ENCODE measurements at places on chromosomes 16 and 17.

DNA sequence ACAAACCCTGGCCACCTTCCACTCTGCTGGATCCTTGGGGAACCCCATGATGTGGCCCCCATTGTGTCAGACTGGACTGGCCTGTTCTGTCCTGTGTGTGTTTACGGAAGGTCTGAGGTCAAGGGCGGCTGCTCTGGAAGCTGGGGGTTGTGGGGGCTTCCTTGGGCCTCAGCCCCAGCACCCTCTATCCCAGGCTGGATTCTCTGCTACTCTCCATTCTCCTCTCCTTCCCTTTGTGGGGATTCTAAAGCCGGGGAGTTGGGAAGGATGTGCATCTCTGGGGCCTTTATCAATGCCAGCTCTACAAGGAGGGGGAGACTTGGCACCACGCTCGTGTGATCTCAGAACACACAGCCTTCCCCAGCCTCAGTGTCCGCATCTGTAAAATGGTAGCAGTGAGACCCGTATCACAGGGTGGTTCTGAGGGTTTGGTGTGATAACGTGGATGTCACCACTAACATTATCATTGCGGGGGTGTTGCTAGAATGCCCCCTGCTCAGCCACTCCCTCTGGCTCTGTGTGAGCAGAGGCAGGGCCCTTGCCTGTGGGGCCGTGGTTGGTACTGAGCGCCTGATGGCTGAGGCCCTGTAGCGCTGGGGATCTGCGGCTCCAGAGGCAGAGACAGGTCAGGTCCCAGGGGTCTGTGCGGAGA, 18.1 kb downstream of the ADGRG1 start:
- DNase-seq = no peak

DNA sequence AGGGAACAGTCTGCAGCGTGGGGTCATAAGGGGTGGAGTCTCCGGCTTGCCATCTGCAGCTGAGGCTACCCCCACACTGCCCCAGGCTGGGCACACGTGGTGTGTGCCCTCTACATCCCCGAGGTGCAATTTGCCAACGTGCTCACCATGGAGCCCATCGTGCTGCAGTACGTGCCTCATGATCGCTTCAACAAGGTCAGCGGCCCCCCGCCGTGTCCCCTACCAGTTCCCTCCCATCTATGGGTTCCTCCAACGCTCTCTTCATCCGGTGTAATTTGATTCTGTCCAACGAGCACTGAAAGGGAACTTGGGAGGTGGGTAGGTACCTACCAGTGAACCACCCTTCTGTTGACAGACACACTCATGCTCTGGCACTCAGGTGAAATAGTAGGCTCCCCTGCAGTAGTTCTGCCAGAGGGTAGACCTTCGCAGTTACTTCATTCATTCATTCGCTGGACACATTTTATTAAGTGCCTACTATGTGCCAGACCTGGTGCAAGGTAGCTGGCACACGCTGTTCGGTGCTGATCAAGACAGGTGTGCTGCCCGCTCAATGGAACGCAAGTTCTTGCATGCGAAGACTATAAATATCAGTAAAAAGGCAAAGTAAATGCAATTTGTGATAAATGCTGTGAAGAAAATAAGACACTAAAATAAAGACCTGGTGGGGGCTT, 2.7 kb downstream of the MLLT6 start:
- no peak for DNase-seq

DNA sequence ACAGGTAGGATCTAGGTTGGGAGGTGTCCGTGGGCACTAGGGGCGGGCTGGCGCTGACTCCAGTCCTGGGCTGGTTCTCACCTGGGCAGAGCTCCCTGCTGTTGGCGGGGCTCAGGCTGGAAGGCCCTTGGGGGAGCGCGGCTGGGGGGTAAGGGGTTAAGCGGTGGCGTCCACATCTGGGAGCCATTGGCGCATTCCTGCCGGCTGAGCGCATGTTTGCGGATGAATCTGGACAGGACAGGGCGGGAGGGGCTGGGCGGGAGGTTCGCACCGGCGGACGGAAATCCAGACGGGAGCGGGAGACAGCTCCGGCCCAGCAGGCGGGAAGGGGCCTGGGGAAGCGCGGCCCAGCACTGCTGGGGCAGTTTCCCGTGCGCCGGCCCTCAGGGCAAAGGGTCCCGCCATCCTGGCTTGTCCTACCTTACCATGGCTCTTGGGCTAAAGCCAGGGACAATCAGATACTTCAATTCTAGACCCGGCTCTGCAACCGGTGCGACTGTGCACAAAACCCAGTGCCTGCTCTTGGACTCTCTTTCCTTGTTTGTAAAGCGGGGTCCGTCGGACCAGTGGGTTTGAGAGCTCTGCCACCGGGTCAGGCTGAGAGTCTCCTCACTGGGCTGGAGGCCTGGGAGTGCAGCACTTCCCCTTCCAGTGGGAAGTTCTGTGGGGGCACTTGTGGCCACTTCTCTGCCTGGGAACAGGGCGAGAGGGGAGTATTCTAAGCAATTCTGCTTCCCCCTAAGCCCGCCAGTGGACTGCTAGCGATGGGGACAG, 7.8 kb downstream of the RARA start:
- DNase-seq = no peak

- no peak for DNase-seq
Observed at GRCh38 chr17:887551-888209, 91.9 kb downstream of the NXN start.

DNA sequence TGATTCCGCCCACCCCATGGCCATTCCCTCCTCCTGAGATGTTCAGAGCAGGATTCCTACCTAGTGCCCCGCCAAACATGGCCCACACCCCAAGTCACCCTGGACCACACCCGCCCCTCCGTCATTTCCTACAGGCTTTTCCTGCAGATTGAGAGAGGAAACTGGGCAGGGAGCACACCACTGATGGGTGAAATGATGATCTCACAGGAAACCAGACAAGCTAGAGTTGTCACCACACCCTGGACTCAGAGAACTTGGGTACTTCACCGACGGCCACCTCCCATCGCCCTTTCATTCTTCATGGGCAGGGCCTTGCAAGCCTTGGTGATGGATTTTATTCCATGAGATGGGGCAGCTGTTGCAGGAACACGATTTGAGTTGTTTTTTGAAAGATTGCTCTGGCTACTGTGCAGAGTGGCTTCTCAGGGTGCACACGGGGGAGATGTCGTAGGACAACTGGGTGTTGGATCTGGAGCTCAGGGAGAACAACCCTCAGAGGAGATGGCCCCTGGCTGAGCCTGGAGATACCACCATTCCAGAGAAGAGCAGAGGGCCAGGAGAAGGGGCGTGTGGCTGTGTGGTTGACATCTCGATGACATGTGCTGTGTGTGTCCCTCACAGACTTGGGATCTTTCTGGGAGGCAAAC, 7.4 kb upstream of the B9D1 start:
- DNase-seq = no peak

DNA sequence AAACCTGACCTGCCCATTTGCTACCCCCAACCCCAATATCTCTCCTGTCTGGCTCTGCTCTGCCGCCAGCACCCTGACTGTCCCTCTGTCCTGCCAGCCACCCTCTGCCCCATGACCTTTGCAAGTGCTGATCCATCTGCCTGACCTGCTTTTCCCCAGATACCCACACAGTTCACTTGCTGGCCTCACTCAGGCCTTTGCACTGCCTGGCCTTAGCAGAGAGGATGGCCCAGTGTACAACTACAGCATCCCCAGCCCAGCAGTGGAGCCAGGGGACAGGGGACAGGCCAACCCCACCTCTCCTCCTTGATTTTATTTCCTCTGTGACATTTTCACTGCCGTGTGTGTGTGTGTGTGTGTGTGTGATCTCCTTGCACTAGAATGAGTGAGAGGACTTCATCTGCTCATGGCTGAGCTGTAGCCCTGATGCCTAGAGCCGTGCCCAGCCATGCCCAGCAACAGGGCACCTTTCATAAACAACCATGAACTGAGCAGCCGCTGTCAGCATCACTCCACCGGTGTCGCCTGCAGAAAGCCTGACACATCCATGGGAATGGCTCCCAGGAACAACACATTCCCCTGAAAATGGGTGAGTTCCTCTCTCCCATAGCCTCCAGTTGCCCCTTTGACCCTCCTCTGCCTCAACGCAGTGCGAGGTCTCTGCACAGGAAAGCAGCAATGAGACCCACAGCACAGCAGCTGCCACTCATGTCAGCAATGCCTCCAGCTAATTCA, 36.0 kb upstream of the RBFOX3 start:
- no peak for DNase-seq

- DNase-seq = no peak
Observed at GRCh38 chr16:84144209-84144858, 643 bp downstream of the HSDL1 start.

DNA sequence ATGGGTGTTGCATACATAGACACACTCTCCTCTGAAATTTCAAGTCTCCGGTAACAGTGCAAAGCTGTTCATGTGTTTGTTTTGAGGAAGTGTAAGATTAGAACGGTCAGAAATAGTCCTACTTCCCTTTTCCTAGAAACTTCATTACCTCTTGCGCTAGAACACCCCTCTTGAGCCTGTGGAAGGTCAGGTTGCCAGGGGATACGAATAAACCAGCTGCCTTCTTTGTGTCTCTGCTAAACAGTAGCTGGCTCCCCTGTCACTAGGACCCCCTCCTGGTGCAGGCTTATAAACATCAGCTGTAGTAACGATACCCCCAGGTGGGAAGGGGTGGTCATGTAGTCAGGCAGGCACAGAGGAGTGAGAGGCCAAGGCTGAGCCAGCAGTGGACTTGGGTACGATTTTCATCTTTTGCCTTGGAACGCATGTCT, 113.4 kb upstream of the RCVRN start:
- DNase-seq = no peak

DNA sequence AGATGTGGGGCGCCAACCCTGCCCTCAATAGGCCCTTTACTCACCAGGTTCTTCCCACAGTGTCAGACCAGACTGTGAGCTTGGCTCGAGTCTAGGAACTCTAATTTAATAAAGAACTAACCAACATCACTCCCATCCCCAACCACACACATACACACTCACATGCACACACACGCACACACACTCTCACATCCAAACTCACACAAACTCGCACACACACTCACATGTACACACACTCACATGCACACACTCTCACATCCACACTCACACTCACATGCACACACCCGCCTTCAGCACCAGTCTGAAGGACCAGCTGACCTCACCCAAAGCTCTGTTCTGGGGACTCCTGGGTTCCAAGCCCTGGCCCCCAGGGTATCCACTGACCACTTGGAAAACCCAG, 63.8 kb downstream of the COG7 start:
- no peak for DNase-seq

DNA sequence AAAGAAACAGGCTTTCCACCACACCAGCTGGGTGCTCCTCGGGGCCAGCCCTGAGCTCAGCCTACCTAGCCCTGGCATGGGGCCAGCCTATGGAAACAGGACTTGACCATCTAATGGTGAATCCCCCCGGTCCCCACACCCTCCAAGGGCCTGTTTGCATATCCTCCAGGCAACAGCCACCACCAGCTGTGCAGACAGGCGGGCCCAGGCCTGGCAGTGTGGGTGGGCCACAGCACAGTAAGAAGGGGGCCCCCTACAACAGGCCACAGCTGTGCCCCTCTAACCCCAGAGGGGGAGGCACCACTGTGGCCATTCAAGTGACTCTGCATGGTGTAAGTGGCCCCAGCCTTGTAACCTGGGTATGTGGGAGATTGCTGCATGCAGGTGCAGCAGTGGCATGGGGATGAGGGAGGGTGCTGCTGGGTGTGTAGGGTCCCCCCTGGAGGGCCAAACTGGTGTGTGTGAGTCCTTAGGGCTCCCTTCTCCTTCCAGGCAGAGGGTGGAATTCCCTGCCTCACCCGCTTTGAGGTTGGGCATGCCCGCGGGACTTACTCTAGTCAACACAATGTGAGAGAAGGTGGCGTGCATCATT, 148.2 kb downstream of the C16orf78 start:
- DNase-seq = no peak

DNA sequence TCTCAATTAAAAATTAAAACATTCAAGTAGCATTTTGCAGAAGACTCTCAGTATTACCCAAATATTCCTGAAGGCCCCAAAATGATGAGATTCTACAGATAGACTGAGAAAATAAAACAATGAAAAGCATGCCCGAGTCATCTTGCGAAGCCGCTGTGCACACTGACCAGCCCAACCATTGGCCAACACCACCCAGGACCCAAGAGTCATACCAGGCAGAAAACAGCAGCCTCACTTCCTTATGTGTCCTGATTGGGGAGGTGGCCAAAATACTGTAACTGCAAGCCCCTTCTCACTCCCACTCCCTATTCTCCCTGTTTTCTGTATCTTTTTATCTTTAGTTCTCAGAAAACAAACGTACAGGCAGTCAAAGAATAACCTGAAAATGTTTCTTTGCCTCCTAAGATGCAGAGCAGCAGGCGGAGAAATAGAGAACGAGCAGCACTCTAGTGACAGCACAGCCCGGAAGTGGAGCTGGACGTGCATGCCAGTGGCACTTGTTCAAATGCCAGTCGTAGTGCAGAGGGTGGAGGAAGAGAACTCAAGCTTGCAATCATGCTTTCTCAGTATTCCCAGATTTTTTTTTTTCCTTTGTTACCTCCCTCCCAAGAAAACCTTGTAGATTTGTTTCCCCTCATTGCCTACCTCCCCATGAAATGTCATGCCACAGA, 182.3 kb upstream of the SOX9 start:
- no peak for DNase-seq

GRCh38 chr17:44155488-44155887, 13.8 kb downstream of the HROB start:
- DNase-seq = no peak

- DNase-seq = no peak
Observed at GRCh38 chr16:88331989-88332920, 50.5 kb upstream of the ZNF469 start.
